ENCODE measurements at places on chromosomes 2 and 18.

GRCh38 chr2:227774011-227774624 is 28.4 kb downstream of the SCYGR8 start:
- DNase-seq = peak; percentile 48

GRCh38 chr2:8123464-8123863 is 558.4 kb upstream of the ID2 start:
- no peak for DNase-seq

DNA sequence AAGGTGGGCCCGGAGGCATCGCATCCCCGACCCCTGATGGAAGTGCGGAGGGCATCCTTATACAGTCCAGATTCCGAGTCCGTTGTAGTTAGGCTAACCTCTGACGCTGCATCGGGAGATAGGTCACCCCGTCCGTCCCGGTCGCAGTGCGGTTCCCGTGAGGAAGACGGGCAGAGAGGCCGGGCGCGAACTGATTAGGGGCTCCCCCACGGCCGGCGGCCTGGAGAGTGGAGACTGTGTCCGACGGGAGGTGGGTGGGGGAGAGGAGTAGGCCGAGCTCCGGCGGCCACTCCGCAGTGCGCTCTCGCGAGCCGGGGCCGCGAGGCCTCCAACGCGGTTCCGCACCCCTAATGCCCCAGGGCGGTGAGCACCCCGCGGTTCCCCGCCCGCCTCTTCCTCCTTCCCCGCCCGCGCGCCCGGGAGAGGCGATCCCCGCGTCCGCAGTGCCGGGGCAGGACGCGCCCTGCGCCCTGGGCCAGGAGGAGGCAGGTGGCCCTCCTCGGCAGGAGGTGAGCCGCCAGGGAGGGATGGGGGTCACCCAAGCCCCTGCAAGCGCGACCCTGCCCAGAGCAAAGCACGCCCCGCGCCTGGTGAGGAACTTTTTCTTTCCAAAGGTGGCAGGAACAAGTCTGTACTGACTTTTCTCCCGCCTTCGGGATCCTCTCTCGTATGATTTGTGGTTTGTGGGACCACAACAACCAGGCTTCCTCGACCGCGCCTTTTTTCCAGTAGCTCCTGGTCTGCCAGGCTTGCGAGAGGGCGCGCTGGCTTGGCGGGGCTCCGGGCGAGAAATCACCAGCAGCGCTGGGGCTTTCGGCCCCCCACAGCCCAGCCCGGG is 1.4 kb upstream of the SP5 start:
- DNase-seq = no peak

- no peak for DNase-seq
Measured at GRCh38 chr2:7953195-7953594, 728.7 kb upstream of the ID2 start.

- no peak for DNase-seq
Measured at GRCh38 chr2:197869501-197870111, 65.2 kb downstream of the PLCL1 start.

- DNase-seq = no peak
Measured at GRCh38 chr2:99936065-99936464, 206.3 kb downstream of the AFF3 start.

Measured in HuH-7 (cell line).